Stimulated activated CD4-positive, alpha-beta T cell treated with anti-CD3 and anti-CD28 coated beads, Interleukin-1b, Interleukin-23, amount 100 ng/mL, for 48 hours (primary cell): ENCODE measurements at places on chromosomes 7 and 10.
A peak's percentile ranks its signal among the peaks of the same experiment; 100 is the strongest.

DNA sequence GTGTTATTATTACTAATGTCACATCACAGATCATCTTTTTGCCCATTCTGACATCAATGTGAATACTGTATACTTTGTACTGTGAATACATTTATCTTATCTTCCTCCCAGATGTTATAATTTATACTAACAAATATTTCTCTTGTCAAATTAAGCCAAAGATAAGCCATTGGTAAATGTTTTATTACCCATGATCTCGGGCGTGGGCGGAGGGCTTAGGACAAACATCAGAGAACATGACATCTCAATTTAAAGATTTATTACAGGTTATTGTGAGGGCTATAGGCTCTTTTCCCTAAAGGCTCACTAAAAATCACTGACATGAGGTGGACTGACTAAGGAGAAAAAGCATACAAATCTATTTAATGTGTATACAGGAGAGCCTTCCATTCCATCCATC lies 58.2 kb upstream of the DGKB start:
- no peak for DNase-seq

DNA sequence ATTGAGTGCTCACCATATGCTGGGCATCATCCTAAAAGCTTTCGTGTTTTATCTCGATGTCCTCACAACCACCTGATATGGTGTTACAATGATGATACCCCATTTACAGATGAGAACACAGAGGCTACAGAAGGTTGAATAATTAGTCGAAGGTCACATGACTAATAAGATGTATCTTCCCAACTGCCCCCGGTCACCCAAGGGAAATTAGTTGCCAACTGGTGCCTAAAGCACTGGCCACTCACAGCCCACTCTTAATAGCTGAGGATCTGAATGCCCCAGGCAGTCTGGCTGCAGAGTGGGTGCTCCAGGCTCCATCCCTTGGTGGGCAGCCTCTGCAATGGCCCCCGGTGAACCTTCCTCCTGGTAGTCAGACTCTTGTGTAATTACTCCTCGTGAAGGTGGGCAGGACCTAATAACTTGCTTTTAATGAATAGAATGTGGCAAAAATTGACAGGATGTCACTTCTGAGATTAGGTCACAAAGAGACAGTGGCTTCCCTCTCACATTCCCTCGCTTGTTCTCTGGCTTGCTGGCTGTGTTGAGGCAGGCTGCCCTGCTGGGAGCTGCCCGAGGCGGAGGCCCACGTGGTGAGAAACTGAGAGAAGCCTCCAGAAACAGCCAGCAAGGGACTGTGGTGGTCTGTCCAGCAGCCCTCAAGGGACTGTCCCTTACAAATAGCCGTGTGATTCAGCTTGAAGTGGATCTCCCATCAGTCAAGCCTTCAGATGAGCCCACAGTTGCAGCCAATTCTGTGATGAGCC lies 109.4 kb downstream of the ARHGAP22 start:
- no peak for DNase-seq

DNA sequence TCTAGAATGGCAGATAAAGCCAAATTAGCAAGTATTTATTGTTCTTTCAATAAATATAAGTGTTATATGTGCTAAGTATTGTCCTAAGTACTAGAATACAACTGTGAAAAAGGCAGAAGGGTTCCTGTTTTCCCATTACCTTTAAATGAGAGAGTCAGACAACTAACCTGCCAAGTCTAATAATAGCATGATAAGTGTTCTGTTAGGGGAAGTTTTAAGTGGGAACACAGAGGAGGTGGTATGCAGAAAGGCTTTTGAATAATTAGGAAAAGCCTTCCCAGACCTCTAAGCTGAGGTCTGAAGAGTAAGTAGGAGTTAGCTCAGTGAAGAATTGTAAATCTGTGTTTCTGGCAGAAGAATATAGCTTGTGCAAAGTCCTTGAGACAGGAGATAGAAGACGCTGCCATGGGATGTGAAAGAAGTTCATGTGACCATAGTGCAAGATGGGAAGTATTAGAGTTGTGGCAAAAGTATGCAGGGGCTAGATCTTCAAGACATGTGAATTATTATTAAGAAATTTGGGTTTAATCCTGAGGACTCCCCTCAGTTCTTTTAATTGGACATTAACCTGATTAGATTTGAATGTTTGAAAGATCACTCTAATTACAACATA lies 12.5 kb downstream of the SHOC2 start:
- DNase-seq: no peak

- no peak for DNase-seq
Observed at GRCh38 chr10:122062831-122063674, 74.1 kb downstream of the TACC2 start.

- no peak for DNase-seq
Observed at GRCh38 chr7:51187941-51188340, 128.7 kb downstream of the COBL start.

GRCh38 chr10:66586073-66586472 lies 339.8 kb upstream of the LRRTM3 start:
- DNase-seq: no peak

DNA sequence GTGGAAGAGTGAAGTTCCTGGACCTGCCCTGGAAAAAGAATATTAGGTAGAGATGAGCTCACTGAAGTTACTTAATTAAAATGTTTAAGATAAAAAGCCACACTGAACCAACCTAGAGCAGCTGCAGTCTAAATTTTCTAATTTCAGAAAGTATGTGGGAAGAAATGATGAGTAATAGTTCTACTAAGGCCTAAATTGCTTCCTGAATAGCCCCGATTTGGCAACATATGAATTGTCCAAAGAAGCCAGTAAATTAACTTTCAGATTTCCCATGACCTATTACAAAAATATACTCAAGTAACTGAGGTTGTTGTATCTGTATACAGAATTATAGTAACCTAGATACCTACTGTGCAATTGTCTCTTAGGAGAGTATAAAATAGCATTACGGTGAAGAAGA lies 312.6 kb downstream of the IPMK start:
- DNase-seq: no peak

DNA sequence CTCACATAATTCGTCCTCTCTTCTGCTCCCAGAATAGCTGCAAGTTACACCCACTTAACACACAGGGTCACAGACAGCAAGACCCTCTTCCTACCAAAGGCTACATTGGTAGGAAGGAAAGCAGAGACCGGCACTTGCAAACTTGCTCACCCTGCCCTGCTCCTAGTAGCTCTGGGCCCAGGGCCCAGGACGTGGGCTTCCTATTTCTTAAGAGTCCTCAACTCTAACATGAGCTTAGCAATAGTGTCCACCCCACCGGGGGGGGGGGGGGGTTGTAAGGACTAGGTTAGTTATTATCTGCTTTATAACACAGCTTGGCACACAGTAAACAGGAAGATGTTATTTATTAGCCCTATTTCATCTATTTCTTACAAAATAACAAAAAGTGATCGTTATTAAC lies 106.6 kb downstream of the GRB10 start:
- no peak for DNase-seq

DNA sequence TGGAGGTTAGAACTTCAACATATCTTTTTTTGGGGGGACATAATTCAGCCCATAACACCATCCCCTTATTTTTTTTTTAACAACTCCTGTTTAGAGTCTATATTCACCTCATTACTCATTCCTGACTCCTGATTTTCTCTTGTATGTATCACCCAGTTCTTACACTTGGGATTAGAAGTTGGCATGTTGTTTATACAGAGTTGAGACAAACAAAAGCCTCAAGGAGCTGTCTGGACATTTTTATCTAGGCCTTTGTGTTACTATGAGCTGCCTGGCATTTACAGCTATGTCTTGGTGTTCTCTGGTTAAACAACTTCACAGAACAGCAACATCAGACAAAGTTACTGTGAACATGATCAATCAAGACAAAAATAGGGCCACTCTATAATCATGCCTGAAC lies 517.5 kb downstream of the KIF20B start:
- no peak for DNase-seq

DNA sequence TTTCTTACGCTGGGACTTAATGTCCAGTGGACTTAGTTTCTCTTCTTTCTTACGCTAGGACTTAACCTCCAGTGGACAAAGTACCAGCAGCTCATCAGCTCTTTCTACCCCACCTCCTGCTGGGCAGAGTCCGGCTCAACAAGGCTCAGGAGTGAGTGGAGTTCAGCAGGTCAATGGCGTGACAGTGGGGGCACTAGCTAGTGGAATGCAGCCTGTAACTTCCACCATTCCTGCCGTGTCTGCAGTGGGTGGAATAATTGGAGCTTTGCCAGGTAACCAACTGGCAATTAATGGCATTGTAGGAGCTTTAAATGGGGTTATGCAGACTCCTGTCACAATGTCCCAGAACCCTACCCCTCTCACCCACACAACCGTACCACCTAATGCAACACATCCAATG lies 199.7 kb downstream of the MLLT10 start:
- no peak for DNase-seq

- no peak for DNase-seq
Observed at GRCh38 chr10:7797582-7797981, 9.6 kb downstream of the ATP5F1C start.

DNA sequence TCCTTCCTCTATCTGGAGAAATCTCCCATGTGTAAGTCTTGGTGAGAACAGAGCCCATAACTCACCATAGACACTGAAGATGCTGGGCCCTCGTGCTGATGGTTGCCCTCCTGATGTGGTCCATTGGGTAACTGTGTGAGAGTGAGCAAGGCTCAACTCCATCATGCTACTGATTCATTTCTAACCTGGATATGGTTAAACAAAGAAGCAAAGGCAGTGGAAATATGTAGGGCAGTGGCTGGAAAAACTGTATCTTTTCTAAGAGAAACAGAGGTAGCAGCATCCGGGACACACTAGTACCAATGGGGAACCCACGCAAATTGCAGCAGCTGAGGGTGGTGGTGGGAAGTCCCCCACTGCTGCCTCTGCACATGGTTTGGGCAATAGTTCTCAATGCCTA lies 221.7 kb downstream of the KLF6 start:
- peak; percentile 63 for DNase-seq

DNA sequence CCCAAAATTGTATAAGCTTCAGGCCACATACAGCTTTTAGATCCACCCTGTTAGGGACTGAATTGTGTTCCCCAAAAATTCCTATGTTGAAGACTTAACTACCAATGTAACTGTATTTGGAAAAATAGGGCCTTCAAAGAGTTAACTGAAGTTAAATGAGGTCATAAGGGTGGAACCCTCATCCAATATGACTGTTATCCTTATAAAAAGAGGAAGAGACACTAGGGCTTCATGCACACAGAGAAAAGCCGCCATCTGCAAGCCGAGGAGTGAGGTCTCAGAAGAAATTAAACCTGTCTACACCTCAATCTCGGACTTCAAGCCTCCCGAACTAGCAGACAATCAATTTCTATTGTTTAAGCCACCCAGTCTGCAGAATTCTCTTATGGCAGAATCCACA lies 317.9 kb upstream of the NFE2L3 start:
- DNase-seq: no peak
